ENCODE measurements at places on chromosomes 6 and 20.
A peak's percentile ranks its signal among the peaks of the same experiment; 100 is the strongest.

DNA sequence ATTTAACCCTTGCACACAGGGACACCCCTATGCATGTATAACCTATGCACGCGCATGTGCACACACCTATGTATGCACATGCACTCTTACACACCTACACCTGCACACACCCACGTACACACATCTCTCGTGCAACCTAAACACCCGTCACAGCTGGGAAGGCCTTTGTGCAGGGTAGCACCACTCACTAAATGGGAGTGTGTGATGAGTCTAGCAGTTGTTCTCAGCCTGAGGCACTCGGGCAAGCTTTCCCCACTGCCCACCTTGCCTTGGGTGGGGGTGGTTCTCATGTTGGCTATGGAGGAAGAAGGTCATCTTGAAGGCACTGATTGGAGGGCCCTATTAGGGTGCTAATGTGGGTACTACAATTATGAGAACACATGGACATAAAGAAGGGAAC lies 85.8 kb downstream of the DLL1 start:
- peak; percentile 55 for DNase-seq

DNA sequence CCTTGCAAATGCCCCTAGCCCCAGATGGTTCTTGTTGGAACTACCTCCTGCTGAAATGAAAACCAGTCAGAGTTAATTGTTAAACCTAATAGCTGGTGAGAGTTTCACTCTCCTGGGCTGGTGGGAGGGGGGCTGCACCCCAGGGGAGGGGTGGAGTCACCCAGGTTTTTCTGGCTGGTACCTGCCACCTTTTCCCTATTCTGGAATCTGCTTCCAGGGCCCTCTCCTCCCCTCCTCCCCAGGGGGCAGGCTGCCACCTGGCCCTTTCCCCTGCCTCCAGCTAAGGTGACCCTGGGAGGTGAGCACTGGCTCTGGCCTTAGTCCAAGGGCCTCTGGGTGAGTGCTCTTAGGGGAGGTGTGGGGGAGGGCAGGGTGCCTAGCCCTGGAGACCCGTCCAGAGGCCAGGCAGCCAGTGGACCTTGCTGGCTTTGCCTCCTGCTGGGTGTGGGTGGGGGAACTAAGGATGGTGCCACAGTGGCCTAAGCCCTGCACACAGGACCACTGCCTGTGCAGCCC lies 48.8 kb upstream of the EPB41L1 start:
- no peak for DNase-seq

DNA sequence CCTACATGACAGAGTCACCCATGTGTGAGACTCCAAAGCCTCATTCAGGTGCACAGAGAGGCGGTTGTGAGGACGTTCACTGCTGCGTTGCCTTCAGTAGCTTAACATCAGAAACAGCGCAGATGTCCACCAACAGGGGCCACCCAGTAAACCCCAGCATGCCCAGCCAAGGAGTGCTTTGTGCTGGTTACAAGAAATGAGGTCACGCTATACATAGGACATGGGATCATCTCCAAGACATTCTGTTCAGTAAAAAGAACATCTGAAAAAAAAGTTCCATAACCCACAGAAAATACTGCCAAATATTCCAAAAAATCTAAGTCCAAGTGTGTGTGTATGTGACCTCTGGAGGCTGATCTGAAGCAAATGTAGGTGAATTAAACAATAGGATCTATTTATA lies 16.0 kb downstream of the SLC52A3 start:
- DNase-seq: no peak

DNA sequence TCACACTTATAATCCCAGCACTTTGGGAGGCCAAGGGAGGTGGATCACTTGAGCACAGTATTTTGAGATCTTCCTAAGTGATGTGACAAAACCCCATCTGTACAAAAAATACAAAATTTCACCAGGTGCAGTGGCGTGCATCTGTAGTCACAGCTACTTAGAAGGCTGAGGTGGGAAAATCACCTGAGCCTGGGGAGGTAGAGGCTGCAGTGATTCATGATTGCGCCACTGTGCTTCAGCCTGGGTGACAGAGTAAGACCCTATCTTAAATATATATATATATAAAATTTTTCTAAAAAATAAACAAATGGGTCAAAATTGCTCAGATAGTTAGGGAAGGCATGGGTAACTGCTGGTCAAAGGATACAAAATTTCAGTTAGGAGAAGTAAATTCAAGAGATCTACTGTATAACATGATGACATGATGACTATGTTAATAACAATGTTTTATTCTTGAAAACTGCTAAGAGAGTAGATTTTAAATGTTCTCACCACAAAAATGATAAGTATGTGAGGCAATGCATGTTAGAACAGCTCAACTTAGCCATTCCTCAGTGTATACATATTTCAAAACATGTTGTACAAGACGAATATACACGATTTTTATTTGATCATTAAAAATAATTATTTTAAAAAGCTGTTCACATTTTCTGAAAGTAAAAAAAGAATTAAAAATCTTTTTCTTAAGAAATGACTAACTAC lies 24.4 kb downstream of the TBC1D32 start:
- no peak for DNase-seq

DNA sequence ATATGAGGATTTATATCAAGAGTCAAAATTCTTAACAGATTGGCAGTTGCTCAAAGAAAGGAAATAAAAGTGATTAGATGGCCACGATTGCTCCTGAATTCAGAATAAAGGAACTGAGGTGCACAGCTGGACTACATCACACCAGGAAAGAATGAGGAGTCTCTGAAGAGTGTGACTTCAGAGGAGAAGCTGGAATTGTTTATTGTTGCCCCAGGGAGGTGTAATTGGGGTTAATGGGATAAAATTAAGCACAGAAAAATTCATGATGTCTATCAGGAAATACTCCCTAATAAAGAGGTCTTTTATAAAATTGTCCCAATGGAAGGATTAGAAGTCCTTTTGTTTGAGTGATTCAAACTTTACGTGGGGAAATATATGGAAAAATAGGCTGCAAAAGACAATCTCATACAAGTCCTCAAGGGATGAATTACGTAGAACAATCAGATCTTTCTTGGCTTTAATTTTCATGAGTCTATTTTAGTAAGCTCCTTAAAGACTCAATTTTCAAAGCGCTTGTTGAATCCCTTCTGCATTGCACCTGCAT lies 208.6 kb upstream of the RNF217 start:
- DNase-seq: no peak

GRCh38 chr6:37105148-37106050 lies 64.6 kb upstream of the PIM1 start:
- DNase-seq: no peak

- no peak for DNase-seq
Measured at GRCh38 chr6:107956181-107956580, 1.8 kb downstream of the SEC63 start.

GRCh38 chr20:11229772-11230171 lies 556.0 kb upstream of the JAG1 start:
- peak; percentile 12 for DNase-seq

GRCh38 chr20:8133851-8134451 lies 1.9 kb downstream of the PLCB1 start:
- DNase-seq: no peak

DNA sequence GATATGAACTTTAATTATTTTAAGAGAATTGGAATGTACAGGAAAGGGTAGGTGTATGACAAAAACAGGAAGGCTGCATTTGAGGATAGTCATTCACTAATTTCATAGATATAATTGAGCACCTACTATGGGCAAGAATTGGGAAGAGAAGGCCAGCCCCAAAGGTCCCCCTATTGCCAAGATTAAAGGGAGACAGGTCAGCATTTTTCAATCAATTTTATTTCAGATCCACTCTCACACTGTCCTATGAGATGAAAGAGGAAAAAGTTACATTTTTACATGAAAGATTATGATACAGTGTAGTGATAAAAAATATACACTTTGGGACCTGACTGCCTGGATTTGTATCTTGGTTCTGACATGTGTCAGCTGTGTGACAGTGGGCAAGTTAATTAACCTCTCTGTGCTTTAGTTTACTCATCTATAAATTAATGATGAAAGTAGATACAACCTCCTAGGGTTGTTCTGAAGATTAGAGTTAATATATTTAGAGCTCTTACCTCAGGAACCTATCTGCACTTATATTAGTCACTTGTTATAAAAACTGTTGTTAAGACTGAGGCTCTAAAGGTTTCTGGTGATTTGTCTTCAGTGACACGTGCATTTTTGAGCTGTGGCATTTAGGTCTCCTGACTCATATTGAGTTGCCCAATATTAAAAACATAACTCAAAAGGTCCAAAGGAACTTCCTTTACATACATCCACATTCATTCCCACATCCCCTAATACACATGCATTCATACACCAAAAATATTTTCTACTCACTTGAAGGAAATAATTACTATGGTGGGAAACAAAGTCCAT lies 45.7 kb downstream of the SCGN start:
- no peak for DNase-seq

DNA sequence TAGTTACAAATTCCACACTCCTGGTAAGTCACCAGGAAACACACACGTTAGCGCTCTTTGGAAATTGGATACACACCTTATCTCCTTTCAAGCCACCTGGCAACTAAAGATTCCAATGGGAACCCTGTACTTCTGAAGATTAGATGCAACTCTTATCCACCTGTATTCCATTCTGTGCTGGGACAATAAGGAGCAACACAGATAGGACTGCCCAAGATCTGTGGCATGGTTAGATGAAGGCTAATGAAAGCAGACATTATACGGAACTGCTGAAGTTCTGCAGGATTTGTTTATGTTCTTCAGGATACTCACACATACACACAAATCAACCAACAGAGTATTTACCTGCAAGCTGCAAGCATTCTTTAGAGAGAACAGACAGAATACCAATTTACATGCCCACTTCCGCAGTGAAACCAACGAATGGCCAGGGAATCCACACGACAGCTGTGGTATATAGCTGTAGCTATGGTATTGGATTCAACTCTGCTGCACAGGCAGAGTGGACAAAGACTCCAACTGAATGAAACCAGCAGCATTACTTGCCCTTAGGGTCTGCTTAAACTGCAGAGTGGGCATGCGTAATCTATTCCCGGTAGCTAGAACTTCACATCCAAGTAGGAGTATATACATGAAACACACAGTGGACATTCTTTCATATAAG lies 12.0 kb downstream of the NCOA5 start:
- DNase-seq: no peak

DNA sequence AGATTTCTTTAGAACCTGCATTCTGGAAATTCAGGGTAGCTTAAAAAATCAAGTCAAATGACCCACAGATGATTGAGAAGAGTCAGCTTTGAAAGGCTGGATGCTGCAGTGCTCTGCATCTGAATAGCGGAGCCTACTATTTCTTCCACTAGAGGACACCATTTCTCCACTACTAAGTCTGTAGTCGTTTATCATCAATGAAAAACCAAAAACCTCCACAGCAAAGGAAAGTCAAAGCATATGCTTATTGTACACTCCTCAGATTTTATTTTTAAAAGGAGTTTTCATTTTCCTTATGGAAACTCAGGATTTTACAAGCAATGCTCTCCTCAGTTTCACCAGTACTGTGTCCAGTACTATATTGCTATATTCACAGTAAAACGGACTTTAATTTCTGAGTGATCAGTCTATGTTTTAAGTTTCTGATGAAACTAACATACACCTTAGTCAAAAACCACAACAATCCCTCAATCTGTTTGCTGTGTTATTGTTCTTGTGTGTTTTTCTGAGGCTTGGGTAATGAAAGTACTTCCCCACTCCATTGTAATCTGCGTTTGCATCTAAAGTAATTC lies 50.5 kb upstream of the ENPP5 start:
- DNase-seq: no peak

DNA sequence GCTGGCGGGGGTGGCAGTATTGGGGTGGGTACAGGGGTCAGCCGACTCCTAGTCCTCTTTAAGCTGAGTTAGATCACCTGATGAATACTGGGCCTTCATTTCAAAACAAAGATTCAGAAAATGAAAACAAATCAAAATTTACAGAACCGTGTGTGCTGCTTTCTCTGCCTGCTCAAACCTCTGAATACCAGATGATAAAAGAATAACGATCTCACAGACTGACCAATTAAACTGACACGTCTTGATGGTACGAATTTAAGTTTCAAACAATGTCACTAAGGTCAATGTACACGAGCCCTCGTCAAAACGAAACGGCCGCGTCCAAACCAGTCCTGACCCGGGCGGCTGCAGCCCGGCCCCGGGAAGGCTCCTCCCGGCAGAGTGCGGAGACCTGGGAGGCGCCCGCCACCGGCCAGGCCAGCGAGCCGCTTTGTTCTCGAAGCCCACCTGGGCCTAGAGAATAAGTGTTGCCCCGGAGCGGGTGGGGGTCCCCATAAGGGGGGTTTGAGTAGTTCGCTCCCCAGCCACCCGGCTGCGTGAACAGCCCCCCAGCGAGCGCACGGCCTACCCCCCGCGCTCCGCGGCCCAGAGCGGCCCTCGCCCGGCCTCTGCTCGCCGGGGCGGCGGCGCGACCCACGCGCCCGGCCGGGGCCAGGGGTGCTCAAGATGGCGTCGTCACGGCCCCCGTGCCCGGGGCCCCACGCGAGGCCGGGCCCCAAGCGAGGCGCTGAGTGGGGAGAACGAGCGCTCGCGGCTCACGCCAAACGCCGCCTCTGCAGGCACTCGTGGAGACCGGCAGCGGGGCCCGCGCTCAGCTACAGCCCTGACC lies 728 bp downstream of the PSMA7 start:
- DNase-seq: peak; percentile 67

DNA sequence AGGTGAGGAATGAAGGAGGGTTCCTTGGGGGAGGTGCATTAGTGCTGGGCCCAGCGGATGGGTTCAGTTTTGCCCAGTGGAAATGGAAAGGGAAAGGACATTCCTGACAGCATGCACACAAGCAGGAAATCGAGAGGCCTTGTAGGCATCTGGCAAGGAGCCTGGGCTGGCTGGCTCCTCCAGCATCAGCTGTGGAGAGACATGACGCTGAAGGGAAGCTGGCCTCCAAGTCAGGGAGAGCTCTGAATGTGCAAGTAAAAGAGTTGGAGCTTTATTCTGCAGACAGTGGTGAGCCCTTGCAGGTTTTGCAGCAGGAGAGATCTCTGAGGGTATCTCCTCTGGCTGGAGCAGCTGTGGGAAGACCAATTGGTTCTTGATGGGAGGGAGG lies 154.3 kb downstream of the MRPL14 start:
- peak; percentile 88 for DNase-seq

DNA sequence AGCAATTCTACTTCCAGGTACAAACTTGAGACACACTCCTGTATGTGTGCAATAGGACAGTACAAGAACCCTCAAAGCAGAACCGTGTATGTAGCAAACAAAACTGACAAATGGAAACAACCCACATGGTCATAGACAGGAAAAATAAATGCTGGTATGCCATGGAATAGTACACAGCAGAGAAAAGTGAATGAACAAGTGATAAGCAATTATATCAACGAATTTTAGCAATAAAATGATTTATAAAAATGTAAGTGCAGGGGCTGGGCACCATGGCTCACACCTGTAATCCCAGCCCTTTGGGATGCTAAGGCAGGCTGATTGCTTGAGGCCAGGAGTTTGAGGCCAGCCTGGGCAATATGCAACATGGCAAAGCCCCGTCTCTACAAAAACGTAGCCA lies 9.3 kb downstream of the RIPOR3 start:
- no peak for DNase-seq

DNA sequence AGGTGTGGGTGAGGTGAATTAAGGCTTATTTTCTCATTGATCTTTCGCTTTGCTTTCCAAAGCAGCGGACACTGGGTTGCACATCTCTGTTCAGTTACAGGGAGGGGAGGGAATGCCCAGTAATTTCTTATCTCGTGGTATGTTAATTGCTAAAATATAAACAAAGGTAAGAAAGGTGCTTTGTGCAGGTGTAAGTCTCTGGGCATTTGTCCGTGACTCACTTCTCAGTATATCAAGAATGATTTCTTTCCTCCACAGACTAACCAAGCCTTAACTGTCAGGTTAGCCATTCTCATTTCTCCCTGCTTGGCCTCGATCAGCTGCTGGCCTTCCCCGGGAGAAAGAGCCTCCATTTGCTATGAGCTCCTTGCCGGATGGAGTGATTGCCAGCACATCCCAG lies 862.1 kb downstream of the KIF16B start:
- DNase-seq: no peak
